ENCODE measurements at places on chromosomes 16 and 17.

- DNase-seq, result no peak
Measured at GRCh38 chr16:56742030-56742984, 12.4 kb downstream of the NUP93 start.

DNA sequence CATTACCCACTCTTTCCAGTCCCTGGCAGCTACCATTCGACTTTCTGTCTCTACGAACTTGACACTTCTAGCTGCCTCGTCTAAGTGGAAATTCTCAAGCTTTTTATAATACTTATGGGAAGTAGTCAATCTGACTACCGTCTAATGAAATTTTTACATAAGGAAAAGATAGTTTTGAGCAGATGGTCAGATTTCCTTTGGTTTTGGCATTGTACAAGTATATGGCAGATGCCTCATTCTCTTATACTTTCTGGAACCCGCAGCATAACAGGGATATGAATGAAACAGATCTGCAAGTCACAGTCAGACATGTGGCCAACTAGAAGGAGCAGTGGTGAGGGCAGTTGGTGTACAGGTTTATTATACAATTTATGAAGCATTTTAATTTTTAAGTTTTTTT lies 146.0 kb downstream of the PITPNC1 start:
- no peak for DNase-seq

GRCh38 chr16:3131755-3132377 lies 3.0 kb upstream of the ZNF213 start:
- no peak for DNase-seq

GRCh38 chr17:53032861-53033271 lies 789.9 kb upstream of the KIF2B start:
- DNase-seq, result peak; percentile 63

Data from NCI-H1092 (cell line).